Mesenteric fat pad (tissue), 1 donor: ENCODE measurements at places on chromosomes 11 and 22.

DNA sequence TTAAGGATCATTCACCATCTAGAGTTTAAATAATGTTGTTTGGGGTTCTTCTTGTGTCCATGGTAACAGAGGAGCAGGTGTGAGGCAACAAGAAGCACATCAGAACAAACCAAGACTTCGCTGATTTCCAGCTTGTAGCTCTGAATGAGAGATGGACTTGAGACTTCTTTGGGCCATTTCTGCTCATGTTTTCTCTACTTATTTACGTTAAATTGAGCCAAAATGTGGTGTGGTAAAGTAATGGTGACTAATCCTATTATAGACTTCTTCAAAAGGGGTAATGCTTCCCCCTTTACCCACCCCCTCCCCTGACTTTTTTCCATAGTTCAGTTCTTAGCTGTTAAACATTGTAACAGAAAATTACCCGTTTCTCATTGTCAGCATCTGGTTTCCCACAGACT is 65.2 kb downstream of the CSTPP1 start:
- no peak for DNase-seq

DNA sequence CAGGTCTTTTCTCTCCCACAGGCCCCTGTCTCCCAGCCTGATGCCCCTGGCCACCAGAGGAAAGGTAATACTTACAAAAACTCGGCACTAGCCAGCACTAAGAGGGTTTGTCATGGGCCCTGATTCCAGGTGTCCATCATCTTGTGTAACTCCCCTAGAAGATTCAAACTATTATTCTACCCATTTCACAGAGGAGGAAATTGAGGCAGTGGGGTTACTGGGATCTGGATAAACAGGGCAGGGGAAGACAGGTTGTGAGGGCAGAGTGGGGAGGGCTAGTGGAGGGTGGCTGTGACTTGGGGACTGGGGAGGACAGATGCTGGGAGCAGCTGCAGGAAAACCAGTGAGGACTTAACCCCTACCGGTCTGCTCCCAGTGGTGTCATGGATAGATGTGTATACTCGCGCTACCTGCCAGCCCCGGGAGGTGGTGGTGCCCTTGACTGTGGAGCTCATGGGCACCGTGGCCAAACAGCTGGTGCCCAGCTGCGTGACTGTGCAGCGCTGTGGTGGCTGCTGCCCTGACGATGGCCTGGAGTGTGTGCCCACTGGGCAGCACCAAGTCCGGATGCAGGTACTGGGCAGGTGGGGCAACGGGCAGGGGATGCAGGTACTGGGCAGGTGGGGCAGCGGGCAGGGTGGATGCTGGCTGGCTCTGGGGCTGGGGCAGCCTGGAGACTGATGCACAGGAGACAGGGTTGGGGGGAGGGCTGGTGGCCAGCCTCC is 1.2 kb downstream of the VEGFB start:
- no peak for DNase-seq

- no peak for DNase-seq
Observed at GRCh38 chr11:116077092-116077491, 572.9 kb upstream of the CADM1 start.

DNA sequence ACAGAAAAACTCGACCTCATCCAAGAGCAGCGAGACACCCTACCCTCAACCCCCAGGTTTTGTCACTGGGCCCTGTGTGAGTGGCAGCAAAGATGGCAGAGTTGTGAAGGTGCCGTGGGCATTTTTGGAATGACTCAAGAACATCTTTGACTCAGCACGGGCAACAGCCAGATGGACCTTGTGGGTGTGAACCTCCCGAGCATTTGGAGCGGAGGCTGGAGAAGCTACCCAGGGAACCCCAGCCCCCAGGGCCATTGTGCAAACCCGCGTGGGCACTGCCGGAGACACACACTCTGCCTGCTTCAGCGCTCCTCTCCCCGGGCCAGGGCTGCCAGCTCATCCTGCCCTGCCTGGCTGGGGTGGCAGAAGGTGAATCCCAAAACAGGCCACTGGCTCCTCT is 66.1 kb downstream of the PANX1 start:
- DNase-seq, result no peak

DNA sequence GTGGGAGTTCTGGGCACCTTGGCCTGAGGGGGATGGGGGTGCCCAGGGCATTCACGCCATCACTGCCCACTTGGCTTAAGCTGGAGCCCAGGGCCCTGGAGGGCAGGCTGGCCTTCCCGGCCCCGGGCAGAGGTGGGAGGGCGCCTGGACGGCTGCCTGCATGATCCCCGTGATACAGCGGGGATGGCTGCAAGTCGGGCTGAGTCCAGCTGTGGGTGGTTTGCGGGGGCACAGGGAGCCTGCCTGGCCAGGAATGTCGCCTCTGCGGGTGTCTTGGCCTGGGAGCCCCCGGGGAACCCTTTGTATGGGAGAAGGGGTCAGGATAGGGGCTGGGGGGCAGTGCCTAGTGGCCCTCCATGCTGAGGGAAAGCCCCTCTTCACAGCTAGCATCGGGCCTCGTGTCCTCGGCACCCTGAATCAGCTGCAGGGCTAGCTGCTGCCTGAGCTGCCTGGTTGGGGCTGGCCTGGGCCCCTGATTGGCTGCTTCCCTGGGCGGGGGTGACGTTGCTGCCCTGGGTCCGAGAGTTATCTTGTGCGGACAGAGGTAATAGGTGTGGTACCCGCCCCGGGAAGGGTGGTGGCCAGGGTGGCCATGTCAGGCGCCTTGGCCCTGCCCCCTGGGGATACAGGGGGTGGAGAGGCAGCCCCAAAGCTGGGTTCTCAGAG is 8.3 kb downstream of the BRSK2 start:
- DNase-seq, result no peak

DNA sequence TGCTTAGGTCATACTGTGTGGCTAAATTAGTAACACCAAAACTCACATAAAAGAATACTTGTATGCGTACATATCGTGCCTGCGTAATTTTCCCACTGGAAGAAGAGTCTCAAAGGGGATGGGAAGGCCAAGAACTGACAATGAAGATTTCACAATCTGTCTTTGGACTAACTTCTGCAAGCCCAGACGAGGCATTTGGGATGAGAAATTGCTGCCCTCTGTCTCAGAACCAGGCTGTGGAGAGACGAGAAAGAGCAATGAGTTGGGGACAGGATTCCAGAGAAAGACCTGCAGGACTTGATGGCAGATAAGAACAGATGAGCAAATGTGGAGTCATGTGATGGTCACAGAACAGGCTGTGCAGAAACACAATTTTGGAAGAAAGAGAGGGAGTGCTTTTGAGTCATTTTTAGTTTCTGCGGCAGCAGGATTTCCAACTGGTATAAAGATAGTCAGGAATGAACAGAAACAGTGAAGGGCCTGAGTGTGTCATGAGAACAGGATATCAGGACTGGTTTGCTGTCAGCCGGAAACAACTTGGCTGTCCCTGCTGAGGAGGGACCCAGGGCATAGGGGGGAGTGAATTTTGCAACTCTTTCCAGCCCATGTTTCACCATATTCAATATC is 82.7 kb upstream of the CTSC start:
- no peak for DNase-seq

DNA sequence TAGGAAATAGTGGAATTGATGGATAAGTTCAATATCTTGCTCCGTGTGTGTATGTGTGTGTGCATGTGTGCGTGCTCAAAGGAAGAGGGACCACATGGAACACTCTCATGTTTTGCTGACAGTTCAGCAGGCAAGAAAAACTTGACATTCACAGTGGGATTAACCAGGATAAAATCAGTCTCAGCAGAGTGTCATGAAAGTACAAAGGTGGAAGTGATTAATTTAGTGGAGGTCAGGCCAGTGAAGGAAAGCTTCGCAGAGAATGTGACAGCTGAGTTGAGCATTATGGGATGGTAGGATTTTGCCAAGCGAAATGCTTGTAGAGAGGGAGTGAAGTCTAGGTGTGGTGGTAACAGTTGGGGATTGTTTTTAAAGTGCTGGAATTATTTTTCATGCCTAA is 15.7 kb upstream of the FBXO3 start:
- DNase-seq, result no peak

DNA sequence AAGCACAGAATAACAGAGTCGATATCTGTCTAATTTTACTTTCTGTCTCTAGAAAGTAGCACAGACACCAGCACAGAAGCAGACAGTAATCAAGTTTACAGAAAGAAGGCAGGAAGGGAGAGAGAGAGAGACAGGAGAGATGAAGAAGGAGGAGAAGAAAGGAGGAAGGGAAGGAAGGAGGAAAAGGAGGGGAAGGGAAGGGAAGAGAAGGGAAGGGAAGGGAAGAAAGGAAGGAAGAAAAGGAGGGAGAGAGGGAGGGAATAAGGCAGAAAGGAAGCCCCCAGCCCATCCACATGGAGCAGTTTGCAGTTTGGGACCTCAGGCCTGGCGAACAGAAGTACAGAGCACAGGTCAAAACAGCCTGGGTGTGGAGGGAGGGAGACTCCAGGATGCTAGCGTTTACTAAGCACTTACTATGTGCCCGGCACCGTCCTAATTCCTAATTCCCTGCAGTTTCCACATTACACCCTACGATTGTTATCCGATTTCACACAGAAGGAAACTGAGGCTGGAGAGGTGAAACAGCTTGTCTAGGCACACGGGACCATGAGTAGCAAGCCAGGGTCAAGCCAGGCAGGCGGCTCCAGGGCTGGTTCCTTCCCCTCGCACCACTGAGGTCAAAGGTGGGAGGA is 46.0 kb upstream of the WNT7B start:
- DNase-seq, result peak; percentile 73

DNA sequence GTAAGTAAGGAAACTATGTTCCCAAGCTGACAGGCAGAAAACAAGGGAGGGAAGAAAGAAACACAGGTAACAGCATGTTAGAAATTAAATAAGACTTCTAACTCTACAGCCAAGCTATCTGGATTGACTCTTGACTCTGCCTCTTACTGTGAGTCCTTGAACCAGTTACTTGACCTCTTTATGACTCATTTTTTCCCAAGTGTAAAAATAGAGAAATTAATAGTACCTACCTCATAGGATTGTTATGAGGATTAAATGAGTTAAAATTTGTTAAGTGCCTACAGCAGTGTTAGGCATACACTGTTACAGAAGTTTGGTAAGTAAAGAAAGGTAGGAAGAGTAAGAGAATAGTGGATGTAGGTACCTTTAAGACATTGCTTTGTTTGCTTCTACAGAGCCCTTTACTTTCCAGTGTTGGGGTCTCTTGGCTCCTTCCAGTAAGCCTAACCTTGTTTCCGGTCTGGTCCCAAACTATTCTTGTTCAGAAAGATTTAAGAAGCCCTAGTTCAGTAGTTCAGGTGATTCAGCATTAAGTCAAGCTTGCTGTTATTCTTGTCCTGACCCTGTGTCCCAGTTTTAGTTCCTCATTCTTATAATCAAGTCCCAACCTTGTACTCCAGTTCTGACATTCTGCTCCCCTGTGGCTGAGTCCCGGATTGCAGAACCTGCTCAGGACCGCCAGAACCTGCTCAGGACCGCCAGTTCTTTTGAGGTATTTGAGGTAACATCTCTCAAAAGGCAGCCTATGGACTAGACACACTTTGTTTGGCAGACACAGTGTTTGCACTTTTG is 963.4 kb upstream of the CCDC90B start:
- no peak for DNase-seq

- no peak for DNase-seq
Observed at GRCh38 chr11:78830277-78830819, 255.7 kb upstream of the NARS2 start.

DNA sequence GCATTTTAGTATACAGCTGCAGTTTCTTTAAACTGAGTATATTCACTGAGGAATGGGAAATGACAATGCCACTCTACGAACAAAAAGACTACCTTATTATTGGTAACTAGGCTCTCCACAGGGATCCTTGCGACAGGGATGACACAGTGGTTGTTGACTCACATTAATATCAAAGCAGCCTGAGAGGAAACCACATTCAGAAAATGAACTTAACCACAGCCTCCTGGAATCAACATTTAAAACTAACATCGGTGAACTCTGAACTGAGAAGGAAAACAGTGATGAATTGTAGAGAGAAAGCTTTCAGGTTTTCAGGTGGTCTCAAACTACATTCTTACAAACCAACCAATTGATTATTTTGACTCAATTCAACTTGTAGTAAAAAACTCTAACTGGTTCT is 90.3 kb upstream of the MTMR2 start:
- no peak for DNase-seq

GRCh38 chr11:45692808-45693453 is 27.5 kb upstream of the CHST1 start:
- DNase-seq, result no peak

GRCh38 chr11:14894657-14895598 is 2.9 kb upstream of the CYP2R1 start:
- no peak for DNase-seq

DNA sequence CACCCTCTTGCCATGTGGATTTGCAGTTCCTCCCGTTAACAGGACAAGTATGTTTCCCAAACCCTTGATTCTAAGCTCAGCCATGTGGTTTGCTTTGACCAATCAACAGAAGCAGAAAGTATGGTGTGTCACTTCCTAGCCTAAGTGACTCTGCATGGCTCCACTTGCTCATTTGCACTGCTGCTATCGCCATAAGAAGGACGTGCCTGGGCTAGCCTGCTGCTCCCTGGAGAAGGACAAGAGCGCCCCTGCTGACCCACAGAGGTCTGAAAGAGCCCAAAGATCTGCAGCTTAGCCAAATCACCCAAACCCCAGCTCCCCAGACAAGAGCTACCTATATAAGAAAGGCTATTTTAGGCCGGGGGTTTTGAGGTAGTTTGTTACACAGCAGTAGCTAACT is 18.0 kb downstream of the TBRG1 start:
- no peak for DNase-seq

DNA sequence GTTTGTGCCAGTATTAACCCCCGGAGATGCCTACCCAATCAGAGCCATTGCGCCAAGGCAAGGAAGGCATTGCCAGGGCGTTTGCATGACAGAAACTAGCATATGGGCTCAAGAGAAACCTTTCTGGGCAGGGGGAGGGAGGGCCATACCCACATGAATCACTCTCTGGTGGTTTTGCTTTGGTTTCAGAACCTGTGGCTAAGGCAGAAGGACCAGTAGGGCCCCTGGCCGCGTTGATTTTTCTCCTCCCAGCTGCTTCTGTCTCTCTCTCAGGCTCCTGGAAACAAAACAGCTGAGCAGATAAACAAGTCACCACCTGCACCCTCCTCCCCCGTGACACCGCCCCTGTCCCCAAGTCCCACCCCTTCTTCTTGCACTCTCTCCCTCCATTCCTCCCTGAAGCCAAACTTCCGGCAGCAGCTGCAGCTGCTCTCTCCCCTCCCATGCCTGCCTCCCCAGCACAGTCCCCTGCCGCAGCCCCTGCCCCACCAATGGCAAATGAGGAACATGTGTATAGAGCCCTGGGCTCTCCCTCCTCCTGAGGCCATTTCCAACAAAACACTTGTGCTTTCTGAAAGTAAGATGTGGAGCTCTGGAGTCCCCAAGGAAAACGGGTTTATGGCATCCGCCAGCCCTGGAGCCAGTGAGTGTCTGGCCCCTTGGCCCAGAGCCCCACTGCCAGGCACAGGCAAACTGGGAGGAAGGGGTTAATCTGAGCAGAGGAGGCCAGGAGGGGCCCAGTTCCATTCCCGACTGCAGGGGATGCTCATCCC is 39.0 kb upstream of the ADA2 start:
- no peak for DNase-seq
